ENCODE measurements at places on chromosomes 6 and 20.
A peak's percentile ranks its signal among the peaks of the same experiment; 100 is the strongest.

GRCh38 chr6:31666337-31666965 lies 571 bp downstream of the CSNK2B start:
- no peak for DNase-seq

- no peak for DNase-seq
Observed at GRCh38 chr6:168676552-168677322, 235.8 kb downstream of the SMOC2 start.

DNA sequence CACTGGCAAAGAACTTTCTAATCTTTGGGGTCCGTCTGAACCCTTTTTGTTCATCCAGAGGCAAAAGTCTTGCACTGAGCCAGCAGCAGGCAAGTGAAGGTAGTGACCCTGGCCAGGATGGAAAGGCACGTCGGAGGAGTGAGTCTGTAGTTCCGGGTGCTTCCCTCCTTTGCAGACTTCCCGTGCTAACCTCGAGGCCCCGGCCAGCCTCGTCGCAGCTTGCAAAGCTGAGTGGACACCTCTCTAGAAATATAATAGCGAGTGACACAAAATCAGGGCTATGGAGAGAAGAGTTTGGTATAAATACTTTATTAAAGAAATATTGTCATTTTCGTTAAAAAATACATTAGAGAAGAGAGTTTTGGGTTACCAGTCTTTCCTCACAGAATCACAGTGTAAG lies 9.9 kb downstream of the PSMG4 start:
- no peak for DNase-seq

GRCh38 chr6:130520221-130520620 lies 154.4 kb downstream of the TMEM200A start:
- DNase-seq = no peak

GRCh38 chr20:58524814-58525213 lies 9.6 kb upstream of the APCDD1L start:
- no peak for DNase-seq

DNA sequence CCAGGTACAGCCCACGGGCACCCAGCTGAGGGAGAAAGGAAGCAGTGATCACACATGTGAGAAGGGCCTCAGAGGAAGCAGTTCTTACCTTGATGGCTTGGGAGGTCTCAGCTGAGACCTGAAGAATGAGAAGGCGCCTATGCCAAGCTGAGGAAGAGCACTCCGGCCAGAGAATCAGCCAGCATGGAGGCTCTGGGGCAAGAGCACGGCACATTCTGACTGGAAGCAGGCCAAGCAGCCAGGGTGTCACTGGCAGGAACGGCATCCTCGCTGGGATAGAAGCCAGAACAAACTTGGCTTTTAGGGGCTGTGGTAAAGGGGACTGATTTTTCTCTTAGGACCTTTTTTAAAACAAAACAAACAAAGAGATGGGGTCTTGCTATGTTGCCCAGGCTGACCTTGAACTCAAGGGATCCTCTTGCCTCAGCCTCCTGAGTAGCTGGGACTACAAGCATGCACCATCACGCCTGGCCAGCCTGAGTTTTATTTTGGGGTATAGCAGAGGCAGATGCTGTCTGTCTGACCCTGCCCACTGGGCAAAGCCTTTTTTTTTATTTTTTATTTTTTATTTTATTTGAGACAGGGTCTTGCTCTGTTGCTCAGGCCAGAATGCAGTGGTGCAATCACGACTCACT lies 17.6 kb downstream of the GHRH start:
- no peak for DNase-seq

GRCh38 chr20:23268792-23269354 lies 81.7 kb upstream of the NXT1 start:
- no peak for DNase-seq

GRCh38 chr6:133040094-133040802 lies 200.9 kb upstream of the EYA4 start:
- peak; percentile 1 for DNase-seq

DNA sequence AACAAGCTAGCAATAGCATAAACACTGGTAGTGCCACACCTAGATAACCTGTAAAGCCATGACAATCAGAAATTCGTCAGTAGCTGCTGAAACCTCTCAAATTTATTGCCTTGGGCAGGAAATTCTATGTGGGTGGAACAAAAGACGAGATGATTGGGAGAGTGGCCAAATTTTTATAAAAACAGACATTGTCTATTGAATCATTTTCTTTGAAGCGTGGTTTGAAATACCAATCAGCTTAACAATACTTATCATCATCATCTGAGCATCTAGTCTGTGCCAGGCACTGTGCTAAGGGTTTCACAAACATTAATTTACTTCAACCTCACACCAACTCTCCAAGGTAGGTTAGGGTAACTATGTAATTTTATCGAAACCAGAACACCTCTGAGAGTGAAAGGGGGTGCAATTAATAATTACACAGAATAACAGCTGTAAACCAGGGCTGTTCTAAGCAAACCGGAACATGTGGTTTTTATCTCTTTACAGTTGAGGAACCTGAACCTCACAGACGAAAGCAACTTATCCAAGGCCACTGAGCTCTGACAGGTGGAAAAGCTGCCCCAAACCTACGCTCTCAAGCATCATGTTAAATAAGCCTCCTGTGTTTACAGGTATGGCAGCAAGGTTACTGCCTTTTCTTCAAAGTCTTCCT lies 43.4 kb downstream of the NHSL1 start:
- no peak for DNase-seq

- peak; percentile 7 for DNase-seq
Observed at GRCh38 chr6:22784601-22785410, 215.4 kb downstream of the HDGFL1 start.

GRCh38 chr6:7697820-7698623 lies 27.9 kb upstream of the BMP6 start:
- peak; percentile 55 for DNase-seq

DNA sequence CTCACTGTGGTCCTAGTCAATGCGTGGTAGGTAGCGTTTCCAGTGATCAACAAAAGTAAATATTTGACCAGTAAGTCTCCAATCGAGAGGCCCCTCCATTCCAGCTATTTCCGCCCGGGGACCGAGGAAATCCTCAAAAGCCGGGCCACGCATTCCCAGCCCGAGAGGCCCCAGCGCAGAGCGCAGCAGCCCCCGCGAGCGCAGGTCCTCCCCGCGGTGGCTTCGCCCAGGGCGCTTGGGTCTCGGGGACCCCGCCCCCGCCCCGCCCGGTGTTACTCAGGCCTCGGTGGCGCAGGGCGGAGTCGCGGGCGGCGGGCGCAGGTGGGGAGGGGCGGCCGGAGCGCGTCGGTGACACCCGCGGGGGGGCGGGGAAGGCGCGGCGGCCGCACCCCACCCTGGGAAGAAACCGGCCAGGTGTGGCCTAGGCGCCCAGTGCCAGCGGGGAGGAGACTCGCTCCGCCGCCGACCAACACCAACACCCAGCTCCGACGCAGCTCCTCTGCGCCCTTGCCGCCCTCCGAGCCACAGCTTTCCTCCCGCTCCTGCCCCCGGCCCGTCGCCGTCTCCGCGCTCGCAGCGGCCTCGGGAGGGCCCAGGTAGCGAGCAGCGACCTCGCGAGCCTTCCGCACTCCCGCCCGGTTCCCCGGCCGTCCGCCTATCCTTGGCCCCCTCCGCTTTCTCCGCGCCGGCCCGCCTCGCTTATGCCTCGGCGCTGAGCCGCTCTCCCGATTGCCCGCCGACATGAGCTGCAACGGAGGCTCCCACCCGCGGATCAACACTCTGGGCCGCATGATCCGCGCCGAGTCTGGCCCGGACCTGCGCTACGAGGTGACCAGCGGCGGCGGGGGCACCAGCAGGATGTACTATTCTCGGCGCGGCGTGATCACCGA lies at the start of gene DSP:
TSS of gene DSP (plus strand) at position 497 of the 890 bp plus-strand sequence. CDS start at position 742, 245 bp downstream.
- peak; percentile 75 for DNase-seq

DNA sequence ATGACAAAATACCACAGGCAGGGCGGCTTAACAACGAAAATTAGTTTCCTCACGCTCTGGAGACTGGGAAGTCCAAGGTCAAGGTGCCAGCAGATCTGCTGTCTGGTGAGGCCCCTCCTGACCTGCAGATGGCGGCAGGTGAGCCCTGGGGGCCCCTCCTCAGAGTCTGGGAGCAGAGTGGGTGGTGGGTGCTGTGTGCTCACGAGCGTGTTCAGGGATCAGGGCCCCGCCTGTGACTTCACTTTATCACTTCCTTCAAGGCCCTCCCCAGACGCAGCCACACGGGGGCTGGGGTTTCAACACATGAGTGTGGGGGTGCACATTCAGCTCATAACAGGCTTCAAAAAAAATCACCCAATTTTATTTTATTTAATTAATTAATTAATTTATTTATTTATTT lies 39.3 kb downstream of the SLC2A4RG start:
- no peak for DNase-seq

GRCh38 chr20:55893031-55893430 lies 112.3 kb downstream of the CBLN4 start:
- no peak for DNase-seq

DNA sequence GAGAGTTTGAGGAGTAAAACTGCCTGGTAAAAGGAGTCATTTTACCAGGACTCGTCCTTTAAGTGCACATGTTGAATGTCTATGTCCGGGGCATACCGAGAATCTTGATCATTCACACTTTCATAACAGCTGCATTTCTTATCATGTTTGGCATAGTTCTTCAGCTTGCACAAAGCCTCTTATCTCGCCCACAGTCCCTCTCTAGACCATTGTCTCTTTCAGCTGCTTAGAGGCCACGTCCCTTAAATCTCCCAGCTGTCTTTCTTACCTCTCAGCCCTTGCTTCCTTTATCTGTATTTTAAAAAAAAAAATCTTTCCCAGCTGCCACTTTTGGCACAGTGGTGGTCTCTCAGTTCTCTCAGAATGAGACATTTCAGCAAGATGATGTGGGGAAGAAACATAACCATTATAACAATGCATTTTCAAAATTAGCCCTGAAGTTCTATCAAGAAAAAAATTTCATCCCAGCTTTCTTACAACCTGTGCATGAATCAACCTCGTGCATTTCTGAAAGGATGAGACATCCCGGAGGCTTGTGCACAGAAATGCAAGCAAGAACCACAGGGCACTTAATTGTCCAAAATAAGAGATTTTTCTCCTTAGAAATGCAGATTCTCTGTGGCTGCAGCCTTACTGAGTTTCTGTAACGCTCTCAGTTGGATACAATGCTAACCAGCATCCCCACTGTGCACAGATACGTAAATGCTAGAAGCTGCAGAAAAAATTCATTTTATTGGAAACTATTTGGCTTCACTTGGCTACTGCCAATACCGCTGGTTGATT lies 24.2 kb downstream of the RBM24 start:
- DNase-seq = peak; percentile 35

- no peak for DNase-seq
Observed at GRCh38 chr20:21322921-21323331, 19.8 kb downstream of the XRN2 start.

DNA sequence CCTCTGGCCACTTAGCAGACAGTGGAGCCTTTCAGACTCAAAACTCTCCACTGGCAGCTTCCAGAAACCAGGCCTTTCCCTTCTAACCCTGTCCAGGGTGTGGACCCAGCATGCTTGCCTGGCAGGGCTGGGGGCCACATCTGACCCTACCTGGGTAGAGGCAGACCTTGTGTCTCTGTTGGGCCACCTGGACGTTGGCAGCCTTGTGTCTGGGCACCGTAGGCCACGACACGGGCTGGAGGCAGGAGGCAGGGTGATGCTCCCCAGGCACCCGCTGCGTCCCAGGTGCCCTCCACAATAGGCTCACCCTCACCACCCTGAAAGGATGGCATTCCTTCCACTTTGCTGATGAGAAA lies 67.6 kb downstream of the NOL4L start:
- DNase-seq = no peak

DNA sequence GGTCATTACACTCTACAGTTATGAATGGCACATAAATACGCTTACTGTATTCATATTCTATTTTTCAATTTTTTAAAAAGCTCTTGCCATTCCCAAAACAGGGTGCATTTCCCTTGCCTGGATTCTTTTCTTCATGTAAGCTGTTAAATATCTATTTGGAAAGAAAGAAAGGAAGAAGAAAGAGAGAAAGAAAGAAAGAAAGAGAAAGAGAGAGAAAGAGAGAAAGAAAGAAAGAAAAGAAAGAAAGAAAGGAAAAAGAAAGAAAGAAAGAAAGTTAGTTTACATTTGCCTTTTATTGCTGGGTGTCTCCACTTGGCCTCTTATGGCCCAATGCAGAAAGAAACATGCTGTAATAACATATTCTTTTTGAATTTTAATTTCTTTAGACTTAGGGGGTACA lies 165.9 kb upstream of the ATXN1 start:
- no peak for DNase-seq

- DNase-seq = no peak
Observed at GRCh38 chr6:24600903-24601302, 45.1 kb downstream of the KIAA0319 start.

DNA sequence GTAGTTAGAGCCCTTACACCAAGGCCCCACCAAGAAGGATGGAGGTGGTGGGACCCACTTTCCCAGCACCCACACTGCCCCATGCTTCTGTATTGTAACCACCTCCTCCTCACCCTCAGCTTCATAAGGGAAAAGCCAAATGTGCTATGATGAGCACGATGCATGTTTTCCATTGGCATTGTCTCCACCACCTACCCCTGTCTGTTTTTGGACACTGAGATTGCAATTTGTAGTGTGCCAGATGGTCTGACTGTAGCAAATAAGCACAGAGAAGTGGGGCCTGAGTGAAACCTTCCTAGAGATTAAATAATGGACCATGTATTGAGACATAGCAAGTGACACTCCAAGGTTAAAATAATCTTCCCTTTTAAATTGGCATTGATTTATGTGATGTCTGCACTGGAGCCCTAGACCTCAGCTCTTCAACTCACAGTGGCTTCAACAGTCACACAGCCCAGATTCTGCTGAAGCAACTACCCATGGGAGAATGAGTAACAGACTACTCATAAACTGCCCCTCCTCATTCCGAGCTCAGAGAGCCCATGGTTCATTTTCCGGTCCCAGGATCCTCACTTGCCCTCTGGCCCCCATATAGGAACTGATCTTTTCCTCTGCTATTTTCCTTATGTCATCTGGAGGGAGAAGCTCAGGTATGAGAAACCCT lies 177.9 kb downstream of the COL9A1 start:
- peak; percentile 37 for DNase-seq

- no peak for DNase-seq
Observed at GRCh38 chr6:14284969-14285590, 167.5 kb downstream of the CD83 start.

DNA sequence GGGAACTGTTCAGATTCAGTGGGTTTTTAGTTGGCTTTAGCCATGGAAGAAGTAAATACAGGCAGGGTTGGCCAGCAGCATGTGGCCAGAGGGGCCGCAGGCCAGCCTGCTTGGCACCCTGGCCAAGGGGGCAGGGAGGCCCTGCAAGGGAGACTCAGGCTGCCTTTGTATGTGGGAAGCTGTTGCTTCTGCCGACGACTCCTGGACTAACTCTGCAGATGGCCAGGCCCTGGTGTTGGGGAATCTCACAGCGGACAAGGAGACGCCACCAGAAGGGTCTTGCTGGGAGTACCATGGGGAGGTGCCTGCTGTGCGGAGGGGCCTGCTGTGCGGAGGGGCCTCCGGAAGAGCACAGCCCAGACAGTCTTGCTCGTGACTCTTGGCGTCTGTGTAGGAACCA lies 25.2 kb downstream of the PYGB start:
- no peak for DNase-seq

- no peak for DNase-seq
Observed at GRCh38 chr6:155132617-155133016, 131.2 kb upstream of the CLDN20 start.

- no peak for DNase-seq
Observed at GRCh38 chr20:44616604-44616964, 34.2 kb downstream of the PKIG start.
